Colonic mucosa (tissue), 4 donors: ENCODE measurements at places on chromosomes 6 and 20. TPM values are rescaled to one million over a fixed set of nuclear protein-coding genes. Genes with fewer than 3 reads are reported as not detected.

GRCh38 chr6:167993169-167993568, 4.3 kb upstream of the KIF25 start:
- no peak for DNase-seq

- peak; percentile 35 for DNase-seq
Measured at GRCh38 chr6:49606721-49607390, 29.8 kb downstream of the RHAG start.

- no peak for DNase-seq
Measured at GRCh38 chr6:155162682-155163081, 101.1 kb upstream of the CLDN20 start.

Gene ANKRD6
- 1.6 TPM for total RNA-seq
